ENCODE measurements at places on chromosomes 2 and 18.

- no peak for DNase-seq
Measured at GRCh38 chr2:127893494-127893893, 7.7 kb upstream of the AMMECR1L start.

DNA sequence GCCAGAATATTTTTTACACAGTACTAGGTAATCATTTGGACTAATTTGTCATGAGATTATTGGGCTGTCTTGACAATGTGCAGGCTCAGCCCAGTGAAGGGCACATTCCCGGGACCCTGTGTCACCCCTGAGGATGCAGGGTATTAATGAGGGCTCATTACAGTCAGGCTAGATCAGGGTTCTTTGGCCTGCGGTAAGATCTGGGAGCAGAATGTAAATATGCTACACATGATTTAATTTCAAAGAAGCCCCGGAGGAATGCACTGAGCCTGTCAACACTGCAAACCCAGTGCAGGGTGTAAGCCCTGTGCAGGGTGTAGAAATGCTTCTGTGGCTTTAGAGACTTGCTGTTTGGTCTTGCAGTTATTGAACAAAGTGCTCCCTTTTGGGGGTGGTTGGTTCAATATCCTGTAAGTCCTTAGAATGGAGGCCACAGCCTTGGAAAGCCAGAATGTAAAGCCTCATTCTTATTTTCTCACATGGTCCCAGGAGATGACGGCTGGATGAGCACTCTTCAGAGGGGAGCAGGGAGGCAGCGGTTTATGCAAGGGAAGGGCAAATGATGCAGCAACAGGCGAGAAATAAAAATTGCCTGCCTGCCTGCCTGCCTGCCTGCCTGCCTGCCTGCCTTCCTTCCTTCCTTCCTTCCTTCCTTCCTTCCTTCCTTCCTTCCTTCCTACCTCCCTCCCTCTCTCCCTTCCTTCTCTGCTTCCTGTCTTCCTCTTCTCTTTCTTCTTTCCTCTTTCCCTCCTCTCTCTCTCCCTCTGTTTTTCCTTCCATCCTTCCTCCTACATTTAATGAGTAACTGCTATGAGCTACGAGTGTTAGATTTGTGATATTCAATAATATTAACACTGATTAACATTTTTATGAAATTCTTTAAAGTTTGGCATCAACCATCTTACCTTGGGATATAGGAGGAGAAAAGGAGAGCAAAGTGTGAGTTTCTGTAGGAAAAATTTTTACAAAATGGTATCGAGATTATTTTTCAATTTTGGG lies 148.8 kb downstream of the VAPA start:
- DNase-seq = peak; percentile 78

DNA sequence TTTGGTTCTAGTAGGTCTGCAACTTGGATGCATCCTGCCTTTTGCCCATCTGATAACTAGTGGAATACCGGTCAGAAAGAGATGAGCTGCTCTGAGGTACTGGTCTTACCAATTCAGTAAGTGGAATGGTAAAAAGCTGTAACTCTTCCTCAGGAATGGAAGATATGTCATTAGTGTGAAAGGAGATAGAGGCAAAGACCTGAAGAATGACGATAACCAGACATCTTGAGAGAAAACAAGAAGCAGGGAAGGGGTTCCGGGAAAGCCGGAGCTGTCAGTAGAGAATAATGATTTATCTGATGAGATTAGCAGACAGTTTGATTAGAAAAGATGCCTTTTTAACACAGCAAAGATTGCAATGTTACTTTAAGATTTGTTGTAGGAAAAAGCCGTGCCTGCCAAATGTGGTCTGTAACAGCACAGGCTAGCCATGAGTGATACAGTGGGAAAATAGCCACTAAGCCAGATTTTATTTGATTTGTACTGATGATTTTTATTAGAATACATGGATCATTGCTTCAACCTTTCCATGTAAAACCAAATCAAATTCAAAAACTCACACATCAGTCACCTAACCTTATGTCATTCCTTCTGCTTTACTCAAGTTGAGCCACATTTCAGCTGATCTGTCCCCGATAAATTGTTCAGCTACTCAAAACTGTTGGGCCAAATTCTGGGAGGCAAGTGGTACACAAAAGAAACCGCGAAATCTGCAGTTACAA lies 110.0 kb downstream of the TCF4 start:
- no peak for DNase-seq

DNA sequence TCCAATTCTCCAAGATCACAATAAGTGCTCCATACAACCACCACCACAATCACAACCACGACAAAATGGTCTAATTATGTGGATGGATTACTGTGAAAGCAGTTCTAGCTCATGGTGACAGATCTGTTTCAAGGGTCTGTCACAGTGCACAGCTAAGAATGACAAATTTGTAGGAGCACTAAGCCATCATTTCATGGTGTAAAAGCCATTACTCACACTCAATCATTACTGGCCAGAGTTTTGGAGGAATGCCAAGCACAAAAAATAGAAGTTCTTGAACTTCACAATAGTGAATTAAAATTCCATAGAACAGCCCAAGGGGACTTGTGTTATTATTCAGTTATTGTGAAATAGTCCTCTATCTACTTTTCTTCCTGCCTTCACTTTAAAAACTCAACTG lies 2.3 kb downstream of the CPS1 start:
- DNase-seq = no peak

GRCh38 chr2:23721454-23721826 lies 205.5 kb downstream of the ATAD2B start:
- DNase-seq = no peak

- no peak for DNase-seq
Measured at GRCh38 chr18:76618721-76619120, 123.7 kb upstream of the ZNF516 start.

DNA sequence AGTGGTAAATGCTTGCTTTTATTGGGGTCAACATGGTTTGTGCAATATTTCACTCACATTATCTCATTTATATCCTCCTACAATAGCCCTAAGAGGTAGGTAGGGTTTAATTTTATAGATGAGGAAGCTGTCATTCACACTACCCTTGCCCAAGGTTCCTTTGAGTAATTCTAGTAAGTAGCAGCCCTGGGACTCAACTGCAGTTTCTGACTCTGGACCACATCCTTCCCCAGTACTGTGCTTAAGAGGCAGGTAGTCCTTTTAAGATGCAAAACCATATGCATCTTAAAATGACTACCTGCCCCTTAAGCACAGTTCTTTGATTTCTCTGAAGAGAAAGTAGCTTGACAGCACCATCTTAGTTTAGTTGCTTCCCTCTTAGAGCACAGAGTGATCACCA lies 15.7 kb upstream of the NT5C1B start:
- no peak for DNase-seq

DNA sequence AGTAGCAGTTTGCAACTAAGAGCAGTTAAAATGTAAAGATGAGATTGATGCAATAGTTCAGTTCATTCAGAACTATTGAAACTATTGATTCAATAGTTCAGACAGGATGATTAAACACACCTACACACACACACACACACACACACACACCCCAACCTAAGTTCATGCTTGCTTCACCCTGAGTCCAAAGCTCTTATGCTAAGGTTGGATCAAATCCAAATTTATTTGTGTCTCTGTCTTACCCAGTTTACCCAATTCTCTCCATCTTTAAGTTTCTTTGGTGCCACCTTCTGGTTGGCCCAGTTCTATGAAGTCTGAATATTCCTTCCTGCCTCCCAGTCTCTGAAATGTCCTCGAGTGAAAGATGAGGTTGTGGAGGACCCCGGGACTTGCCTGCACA lies 5.1 kb downstream of the SERPINB8 start:
- no peak for DNase-seq

DNA sequence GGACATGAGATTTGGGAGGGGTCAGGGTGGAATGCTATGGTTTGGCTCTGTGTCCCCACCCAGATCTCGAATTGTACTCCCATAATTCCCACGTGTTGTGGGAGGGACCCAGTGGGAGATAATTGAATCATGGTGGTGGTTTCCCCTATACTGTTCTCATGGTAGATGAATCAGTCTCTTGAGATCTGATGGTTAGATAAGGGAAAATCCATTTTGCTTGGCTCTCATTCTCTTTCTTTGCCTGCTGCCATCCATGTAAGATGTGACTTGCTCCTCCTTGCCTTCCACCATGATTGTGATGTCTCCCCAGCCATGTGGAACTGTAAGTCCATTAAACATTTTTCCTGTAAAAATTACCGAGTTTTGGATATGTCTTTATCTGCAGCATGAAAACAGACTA lies 80.9 kb upstream of the GALNT5 start:
- DNase-seq = no peak

DNA sequence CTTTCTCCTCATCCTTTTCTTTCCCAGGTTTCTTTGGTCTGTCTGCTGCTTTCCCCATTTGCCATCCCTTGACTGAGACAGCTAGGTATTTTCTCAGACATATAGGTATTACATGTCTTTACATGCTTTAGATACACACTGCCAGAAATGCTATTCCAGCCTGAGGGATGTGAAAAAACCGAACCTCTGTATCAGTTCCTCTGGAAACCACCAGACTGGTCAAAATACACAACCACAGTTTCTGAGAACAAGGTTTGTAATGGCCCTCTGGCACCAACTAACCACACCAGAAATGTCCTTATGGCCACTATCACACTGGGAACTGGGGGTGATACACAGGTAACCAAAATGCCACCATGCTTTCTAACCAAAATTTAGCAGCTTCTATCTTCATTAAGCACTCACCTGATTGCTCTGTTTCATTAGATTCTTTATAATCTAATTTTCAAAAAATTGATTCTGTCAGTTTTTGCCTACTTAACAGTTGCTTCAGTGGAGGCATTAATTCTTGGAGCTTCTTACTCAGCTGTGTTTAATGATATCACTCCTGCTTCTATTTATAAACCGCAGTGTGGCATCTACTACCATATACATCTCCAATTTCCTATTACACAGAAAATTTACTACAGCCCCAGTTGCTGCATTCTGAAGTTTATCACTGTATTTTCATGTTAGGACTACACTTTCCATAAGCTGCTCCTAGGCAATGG lies 243.5 kb downstream of the WDPCP start:
- DNase-seq = no peak

GRCh38 chr18:3427944-3428343 lies 22.0 kb upstream of the TGIF1 start:
- DNase-seq = no peak

DNA sequence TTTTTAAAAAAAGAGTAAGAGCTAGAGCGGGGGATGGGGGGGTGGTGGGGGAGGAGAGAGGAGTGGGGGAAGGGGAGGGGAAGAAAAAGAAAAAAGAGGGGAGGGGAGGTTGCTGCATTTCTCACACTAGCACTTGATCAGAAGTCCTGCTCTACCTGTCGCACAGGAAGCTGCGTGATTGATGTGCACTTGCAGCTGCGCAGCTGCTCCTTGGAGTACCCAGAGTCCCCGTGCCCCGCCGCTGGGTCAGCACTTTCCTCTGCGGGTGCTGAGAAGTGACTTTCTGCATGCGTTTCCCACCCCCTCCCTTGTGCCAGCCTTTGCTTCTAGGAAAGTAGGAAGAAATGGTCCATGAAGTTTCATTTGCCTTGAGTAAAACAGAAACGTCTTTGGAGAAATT lies 297.3 kb downstream of the ETAA1 start:
- no peak for DNase-seq

DNA sequence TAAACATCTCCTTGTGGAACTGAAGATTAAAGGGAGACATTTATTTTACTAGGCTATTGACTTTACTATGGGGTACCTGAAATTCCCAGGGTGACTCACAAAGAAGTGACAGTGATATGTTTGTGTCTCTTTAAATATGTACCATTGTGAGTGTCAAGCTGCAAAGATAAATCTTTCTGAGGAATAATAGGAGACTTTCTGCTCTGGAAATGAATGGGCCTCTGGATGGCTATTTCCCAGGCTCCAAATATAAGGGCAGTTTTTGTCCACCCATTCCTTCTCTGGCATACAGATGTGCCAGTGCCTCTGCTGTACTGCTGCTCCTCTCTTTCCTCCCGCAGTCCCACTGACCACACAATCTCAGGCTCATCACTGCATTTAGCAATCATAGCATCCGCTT lies 586.4 kb upstream of the CNTNAP5 start:
- DNase-seq = no peak

DNA sequence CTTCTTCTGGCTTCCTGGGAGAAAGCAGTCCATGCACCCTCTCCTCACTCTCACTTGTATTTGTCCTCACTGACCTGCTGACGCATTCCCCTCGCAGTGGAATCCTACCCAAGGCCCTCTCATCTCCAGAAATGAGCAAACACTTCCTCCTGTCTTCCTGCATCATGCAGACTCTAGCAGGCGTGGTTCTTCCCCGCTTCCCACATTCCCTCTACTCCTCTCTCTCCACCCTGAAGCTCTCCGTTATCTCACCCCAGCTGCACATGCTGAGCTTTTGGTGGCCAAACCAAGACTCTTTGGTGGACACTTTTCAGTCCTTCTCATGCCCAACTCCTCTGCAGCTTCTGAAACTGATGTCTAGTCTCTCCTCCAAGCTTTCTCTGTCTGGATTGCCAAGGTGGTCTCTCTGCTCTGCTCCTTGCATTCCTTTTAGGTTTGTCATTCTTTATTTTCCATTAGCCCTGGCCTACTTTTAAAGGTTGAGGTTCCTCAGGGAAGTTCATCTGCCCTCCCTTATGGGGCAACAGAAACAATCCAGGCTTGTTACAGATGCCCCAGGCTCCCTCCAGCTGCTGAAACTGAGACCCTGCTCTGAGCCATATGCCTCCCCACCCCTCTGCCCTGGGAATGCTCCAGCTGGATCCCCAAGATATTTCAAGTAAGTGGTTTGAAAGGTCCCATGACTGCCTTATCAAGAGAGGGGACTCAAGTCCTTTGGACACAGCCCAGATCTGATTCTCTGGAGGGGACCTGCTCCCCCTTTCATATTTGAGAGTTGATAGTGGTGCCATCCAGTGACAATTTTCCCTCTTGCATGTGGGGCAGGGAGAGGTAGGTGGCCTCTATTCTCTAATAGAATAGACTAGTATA lies 835 bp upstream of the IL18RAP start:
- DNase-seq = no peak

DNA sequence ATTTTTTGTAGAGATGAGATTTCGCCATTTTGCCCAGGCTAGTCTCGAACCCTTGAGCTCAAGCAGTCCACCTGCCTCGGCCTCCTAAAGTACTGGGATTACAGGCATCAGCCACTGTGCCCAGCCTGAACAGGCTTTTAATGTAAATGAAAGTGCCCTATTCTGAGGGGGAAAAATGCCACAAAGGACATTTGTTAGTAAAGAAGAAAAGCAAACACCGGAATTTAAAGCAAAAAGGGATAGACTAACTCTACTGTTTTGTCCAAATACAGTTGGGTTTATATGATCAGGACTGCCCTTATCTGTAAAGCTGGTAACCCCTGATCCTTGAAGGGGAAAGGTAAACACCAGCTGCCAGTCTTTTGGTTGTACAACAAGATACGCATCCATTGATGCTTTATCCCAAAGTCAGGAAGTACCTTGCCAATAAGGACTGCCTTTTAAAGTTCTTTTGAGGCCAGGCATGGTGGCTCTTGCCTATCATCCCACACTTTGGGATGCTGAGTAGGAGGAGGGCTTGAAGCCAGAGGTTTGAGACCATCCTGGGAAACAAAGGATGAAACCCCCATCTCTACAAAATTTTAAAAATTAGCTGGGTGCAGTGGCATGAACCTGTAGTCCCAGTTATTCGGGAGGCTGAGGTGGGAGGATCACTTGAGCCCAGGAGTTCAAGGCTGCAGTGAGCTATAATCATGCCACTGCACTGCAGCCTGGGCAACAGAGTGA lies 13.1 kb downstream of the CLEC4F start:
- no peak for DNase-seq

GRCh38 chr2:15293262-15293937 lies 267.7 kb downstream of the NBAS start:
- DNase-seq = no peak

- DNase-seq = no peak
Measured at GRCh38 chr2:166297951-166298350, 77.8 kb downstream of the SCN9A start.

GRCh38 chr18:23719634-23720201 lies 30.5 kb downstream of the LAMA3 start:
- DNase-seq = peak; percentile 95

All from fibroblast of skin of left biceps (primary cell).